Activated CD4-positive, alpha-beta memory T cell treated with anti-CD3 and anti-CD28 coated beads, Interleukin-2, amount 10 ng/mL, durations not matched to agents 7 days and 5 days (primary cell): ENCODE measurements at places on chromosomes 6 and 20. TPM values are rescaled to one million over a fixed set of nuclear protein-coding genes. Genes with fewer than 3 reads are reported as not detected.

- no peak overlapping the region for H3K4me3 ChIP-seq
- H3K36me3 ChIP-seq: no peaks in the 10 kb centered on the region
- peaks cover 25% of the 10 kb centered on the region for H3K4me1 ChIP-seq
- H3K27ac ChIP-seq: no peak overlapping the region
Observed at GRCh38 chr6:87905101-87905641, 142.5 kb upstream of the SPACA1 start.

- H3K27ac ChIP-seq: no peak overlapping the region
- H3K36me3 ChIP-seq: no peaks in the 10 kb centered on the region
- H3K4me3 ChIP-seq: no peak overlapping the region
- no peaks in the 10 kb centered on the region for H3K4me1 ChIP-seq
Observed at GRCh38 chr20:22472447-22473100, 111.8 kb downstream of the FOXA2 start.

The XKR7 gene
- total RNA-seq: not detected

The RAD21L1 gene
- not detected for total RNA-seq

The CNKSR3 gene
- total RNA-seq: not detected
